ENCODE measurements at places on chromosomes 11 and 22.

- DNase-seq, result no peak
Observed at GRCh38 chr11:114929351-114930000, 251.1 kb downstream of the NXPE2 start.

DNA sequence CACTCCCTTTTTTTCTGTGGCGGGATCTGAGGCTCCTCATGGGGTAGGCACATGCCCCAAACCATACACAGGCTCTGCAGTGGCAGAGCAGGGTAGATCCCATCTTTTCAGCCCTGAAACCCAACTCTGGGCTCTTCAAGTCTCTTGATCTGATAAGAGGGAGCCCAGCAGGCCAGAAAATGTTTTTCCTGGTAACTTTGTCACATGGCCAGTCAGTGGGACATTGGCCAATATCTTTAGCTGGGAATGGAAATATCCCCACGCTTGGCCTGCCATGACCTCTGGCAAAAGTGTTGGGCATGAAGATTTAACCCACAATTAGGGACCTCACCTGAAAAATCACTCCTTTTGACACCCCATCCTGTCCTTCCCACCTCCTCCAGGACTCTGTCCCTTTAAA, 8.1 kb downstream of the INPP5J start:
- DNase-seq, result no peak

DNA sequence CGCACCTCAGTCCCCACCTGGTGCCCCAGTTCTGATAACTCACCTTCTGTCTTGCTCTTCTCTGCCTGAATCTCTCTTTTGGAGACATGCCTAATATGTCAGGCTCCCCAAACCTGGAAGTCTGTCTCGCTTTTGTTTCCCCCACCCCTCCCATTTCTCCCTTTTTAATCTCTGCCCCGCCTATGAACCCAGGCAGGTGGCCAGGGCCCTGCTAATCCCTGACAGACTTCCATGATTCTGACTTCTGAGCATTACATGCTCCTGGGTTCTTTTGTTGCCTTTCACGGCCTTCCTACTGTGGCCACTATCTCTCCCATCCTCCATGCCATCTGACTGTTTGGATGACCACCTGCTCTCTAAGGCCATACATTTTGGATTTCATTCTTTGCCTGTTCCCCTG, 1120.9 kb upstream of the CCDC90B start:
- DNase-seq, result no peak

DNA sequence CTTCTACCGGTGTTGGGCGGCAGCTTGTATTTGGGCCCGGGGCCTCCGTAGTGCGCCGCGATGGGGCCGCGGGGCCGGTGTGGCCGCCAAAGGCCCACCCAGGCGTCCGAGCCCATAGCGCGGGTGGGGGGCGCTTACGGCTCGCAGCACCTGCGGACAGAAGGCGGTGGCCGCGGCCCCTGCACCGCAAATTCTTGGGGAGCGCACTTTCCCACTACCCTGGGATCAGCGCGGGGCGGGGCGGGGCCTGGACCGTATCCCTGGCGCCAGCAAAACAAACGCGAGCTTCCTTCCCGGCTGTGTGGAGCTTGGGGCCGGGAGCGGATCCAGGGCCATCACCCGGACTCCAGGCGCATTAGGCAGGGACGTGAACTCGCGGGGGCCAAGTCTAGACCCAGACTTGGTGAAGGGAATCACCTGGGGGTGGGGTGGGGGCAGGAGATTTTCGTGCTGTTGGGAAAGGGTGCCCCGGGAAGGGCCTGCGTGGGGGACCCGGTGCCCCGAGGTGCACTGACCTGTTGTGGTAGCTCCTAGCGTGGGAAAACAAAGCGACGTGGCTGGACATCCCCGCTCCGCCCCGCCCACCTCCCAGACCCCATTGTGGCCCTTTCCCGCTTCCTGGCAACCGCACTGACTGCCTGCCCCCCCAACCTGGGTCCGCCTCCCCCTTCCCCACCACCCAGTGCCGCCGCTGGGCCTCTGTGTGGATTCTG, 2.3 kb upstream of the TYMP start:
- no peak for DNase-seq

DNA sequence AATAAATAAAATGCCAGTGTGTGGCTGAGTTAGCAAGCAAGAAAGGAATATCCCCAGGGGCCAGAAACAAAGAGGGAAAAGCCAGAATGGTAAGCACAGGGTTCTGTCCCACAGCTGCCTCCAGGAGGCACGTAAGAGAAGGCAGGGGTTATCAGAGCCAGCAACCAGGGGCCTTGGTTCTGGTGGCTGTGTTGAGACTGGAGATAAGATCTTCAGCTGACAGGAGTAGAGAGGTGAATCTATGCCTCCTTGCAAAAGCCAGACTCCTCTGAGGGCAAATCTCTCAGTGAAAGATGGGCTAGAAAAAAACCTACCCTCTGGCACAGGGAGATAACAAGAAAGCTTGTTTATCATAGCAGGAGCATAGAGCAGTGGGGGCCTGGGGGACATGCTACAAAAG, 29.8 kb upstream of the NFAM1 start:
- no peak for DNase-seq

All from esophagus muscularis mucosa (tissue), 4 donors.